ENCODE measurements at places on chromosomes 4 and X.

DNA sequence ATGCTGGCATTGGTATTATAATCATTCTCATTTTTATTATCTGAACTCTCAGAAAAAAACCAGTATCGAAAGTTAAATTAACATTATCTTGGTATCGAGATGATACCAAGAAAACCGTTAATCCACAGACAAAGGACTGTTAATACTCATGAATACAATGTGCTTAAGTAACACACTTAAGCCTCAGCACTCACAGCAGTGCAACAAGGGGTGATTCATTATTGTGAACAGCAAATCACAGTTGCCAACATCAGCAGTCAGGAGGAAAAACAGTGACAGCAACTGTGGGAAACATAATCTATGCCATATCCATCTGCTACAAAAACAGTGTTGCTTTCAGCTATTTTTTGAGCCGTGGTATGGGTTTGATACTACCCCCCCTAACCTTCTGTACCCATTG, 210.9 kb upstream of the ATOH1 start:
- no peak for DNase-seq

DNA sequence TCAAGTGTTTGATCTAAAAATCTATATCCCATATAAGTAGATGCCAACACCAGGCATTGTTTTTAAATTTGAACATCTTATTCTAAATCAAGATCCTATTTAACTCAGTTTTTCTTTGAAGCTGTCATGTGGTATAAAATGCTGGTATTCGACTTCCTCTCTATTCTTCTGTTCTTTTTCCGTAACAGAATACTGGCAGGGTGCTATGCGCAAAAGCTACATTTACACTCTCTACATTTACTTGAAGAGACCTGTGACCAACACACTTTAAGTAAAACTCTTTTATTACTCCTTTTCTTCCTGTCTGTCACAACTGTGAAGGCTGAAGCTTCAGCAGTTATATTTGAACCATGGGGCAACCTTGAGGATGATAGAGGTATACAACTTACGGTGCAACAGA, 612.8 kb downstream of the C4orf33 start:
- DNase-seq, result no peak

DNA sequence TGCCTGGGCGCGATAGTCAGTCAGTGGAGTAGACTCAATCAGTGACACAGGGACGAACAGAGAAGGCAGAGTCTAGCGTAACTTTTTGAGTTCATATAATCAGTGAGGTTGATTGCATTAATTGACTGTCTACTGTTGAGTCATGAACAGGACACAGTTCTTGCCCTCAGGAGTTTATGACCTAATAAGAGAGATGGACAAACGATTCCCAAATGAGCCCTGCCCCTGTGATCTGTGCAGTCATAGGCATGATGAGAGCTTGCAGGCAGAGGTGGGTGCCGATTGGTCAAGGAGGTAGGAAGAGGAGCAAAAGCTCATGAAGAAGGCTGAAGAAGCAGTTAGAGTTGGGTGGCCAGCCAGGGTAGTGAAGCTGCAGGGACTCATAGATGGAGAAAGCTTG, 57.1 kb downstream of the ADD1 start:
- no peak for DNase-seq

GRCh38 chr4:136219592-136220125, 1312.6 kb downstream of the PCDH18 start:
- no peak for DNase-seq

DNA sequence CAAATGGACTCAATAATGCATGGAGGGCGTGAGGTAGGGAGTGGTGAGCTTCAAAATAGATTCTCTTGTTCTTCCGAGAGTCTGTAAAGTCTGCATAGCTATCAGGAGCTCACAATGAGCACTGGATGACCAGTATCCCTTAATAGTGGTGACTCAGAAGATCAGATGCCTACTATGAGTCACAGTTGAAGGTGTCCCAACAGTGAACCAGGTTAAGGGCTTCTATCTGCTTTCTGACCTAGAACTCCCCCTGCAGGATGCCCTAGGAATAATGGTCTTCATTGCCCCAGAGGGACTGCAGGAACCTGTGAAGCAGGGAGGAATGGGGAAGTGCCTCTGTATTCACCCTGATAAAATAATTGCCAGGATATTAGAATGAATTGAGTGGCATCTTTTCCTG, 22.1 kb downstream of the DGKK start:
- no peak for DNase-seq

- DNase-seq, result no peak
Measured at GRCh38 chrX:65994519-65995506, 45.1 kb downstream of the VSIG4 start.

GRCh38 chrX:71809886-71810285, 46.7 kb downstream of the CXorf49B start:
- no peak for DNase-seq

DNA sequence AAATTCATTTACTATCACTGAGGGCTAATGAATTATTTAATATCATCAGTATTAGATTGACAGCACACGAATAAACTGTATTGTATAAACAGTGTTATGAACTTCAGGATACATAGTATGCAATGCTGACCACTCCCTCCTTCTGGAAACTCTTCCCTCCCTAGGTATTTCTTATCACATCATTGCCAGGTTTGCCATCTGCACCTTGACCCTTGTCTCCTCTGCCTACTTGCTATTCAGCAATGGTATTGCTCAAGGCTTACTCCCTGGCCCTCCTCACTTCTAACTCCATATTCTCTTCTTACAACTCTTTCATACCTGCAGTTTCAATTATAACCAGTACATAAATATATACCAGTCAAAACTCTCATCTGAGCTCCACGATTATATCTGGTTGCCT, 38.9 kb downstream of the ATP8A1 start:
- DNase-seq, result no peak

DNA sequence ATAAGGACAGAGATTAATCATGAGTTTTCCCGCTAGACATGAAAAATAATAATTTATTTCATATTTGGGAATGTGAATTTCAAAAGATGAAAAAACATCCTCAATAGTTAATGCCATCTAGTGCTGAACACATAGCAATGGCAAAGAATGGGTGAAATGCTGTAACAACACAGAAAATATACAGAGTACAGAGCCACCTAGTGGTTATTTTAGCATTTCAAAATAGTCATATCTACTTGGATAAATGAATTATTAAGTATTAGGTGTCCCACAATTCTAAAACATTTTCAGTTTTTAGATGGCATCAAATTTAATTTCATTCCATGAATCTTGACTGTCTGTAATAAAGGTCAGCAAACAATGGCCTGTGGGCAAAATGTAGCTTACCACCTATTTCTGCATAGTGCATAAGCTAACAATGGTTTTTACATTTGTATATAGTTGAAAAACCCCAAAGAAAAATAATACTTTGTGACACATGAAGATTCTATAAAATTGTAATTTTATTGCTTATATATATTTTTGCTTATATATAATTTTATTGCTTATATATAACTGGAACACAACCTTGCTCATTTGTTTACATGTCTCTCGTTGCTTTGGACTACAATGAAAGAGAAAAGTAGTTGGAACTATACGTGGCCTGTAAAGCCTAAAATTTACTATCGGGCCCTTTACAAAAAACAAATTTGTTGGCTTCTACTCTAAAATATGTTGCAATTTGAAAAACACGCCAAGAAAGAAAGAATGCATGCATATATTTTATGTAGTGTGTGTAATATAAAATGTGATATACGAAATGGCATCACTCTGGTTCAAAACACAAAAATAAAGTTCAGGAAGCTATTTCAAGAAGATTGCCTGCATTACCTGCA, 99.1 kb upstream of the FAM47C start:
- no peak for DNase-seq

DNA sequence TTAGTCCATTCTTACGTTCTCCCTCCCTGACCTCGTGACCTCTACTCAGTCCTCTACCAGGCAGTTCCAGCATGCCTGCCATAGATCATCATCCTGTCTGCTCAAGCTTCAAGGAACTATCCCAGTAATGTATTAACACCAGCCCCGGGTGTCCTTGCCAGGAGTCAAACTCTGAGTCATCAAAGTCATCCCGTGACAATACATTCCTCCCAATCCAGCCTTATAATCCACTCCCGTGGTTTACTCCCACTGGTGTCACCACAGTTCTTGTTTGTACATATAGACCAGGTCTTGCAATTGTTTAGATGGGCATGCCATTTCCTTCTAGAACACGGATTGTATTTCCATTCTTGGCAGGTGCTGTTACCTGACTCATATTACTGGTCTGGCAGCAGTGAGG, 68.7 kb upstream of the TAB3 start:
- DNase-seq, result no peak

DNA sequence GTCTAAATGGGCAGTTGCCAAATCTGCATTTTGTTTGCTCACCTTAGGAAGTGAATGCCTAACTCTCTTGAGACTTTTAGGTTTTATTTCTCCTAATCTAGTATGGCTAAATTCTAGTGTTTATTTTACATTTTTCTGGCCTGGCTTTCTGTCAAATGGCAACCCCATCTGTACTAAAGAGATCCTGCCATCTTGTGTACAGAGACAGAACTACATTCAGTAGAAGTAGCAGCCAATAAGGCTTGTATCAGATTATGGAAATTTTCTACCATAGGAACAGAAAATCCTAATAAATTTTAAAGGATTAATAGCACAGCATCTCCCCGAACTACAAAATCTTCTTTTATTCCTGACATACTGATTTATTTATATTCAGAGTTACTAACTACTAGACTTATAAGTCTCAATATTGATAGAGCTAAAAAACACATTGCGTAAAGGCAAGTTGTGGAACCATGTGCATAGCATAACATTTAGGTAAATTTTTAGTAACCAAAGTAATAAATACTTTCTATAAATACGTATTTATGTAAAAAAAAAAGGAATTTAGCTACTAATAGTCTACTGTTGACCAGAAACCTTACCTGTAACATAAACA, 45.5 kb downstream of the TMEM144 start:
- no peak for DNase-seq

- DNase-seq, result peak; percentile 58
Measured at GRCh38 chr4:88158489-88159228, at the start of gene ABCG2. Gene ABCG2 (minus strand): TSS chr4:88158639. CDS start chr4:88139995, 18,644 bp downstream.

DNA sequence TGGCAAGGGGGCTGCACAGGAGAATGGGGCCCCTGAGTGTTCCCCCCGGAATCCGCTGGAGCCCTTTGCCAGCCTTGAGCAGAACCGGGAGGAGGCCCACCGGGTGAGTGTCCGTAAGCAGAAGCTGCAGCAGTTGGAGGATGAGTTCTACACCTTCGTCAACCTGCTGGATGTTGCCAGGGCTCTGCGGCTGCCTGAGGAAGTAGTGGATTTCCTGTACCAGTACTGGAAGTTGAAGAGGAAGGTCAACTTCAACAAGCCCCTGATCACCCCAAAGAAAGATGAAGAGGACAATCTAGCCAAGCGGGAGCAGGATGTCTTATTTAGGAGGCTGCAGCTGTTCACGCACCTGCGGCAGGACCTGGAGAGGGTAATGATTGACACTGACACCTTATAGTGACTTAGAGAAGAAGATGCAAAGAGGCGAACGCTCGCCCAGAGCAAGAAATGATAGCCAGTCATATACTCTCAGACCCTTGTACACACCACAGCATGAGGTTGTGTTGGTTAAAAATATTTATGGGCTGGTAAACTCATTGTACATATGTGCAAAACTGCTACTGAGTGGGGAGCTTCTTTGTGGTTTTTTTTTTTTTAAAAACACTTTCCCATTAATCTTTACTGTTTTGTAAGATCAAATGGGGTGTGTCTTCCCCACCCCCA, 52.5 kb downstream of the JADE1 start:
- DNase-seq, result no peak

DNA sequence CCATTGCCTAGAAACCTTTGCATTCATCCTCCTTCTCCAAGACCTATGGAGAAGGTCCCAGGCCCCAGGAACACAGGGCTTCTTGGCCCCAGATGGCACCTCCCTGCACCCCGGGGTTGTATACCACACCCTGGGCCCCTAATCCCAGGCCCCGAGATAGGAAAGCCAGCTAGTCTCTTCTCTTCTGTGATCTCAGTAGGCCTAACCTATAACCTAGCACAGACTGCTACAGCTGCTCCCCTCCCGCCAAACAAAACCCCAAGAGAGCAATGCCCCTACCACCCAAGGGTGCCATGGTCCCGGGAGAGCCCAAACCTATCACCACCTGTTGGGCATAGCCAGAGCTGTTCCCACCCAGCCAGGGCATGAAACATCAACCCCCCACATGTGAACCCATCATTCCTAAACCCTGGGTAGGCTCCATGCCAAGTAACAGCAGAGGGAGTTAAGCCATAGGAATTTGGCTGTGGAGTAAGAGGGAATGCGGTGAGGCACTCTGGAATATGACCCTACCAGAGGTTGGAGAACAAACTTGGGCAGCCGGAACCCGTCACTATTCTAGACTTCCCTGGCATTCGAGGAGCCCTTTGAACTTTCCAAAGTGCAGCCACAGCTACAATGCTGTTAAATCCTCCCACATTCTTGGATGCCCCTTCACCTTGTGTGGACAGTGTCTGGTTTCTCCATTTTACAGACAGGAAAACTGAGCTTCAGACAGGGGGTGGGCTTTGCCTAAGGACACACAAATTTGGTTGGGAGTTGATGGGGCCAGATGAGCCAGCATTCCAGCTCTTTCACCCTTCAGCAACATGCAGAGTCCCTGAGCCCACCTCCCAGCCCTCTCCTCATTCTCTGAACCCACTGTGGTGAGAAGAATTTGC, 10.9 kb upstream of the SASH3 start:
- no peak for DNase-seq

- DNase-seq, result no peak
Measured at GRCh38 chrX:48684134-48684533, 535 bp downstream of the WAS start.

DNA sequence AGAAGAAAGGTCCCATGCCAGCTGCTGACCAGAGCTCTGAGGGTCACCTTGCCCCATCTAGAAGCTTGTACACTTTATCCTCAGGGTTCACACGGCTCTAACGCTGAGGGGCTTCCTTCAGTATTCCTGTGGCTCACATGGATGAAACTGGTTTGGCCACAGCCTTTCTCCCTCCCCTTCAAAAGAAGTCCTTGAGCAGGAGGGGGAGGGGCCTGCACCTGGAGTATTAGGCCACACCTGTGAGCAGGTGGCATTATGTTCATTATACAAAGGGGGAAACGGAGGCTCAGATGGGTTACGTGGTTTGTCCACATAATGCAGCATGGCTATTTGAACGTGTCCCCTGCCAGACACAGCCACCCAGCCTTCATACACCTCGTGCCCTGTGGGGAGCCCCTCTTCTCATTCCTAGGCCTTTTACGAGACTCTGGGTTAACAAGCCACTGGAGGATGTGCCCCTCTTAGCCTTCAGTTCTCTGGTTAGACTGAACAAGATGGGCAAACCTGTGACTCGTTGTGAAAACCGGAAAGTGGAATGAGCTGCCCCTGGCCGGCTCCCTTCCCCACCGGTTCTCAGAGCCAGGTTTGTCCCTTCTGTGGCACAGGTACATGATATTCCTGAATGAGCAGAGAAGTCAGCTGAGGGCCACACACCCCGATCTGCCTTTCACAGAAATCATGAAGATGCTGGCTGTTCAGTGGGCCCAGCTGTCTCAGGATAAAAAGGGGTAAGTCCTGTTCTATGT, 27.2 kb upstream of the JAKMIP1 start:
- no peak for DNase-seq
